Gastrocnemius medialis (tissue), 4 donors: ENCODE measurements at places on chromosomes 6 and 20. TPM values are rescaled to one million over a fixed set of nuclear protein-coding genes. Genes with fewer than 3 reads are reported as not detected.

DNA sequence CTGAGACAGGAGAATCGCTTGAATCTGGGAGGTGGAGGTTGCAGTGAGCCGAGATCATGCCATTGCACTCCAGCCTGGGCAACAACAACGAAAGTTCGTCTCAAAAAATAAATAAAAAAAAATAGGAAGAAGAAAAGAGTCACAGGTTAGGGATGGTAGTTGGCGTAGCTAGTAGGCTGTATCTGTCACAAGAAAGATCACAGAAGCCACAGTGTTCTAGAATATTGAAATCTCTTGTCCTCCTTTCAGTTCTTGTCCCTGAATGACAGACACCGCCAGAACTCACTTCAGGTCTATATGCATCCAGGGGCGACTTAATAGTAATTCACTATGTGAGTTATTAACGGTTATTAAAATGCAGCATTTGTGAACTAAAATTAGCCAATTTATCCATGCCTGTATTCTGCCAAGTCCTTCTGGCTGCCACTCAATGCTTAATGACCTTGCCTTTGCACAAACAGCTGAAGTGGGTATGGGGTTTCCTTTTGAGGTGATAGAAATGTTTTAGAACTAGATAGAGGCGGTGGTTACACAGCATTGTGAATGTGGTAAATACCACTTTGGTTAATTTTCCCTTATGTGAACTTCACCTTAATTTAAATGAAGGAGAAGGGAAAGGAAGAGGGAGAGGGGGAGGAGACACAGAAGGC, 41.3 kb upstream of the ZMYND8 start:
- DNase-seq, result no peak
- H3K4me1 ChIP-seq, result peaks cover 12% of the 10 kb centered on the region
- H3K27me3 ChIP-seq, result no peaks in the 10 kb centered on the region
- peak overlapping the region; percentile 72 for H3K27ac ChIP-seq
- no peak overlapping the region for H3K4me3 ChIP-seq

VGLL2 gene
- total RNA-seq, result 10.3 TPM

GRCh38 chr6:138943089-138943625, 44.9 kb downstream of the REPS1 start:
- H3K4me1 ChIP-seq, result no peaks in the 10 kb centered on the region
- no peak overlapping the region for H3K27ac ChIP-seq
- no peak for DNase-seq
- no peak overlapping the region for H3K4me3 ChIP-seq

EYS gene
- total RNA-seq, result 0.20 TPM

PLG gene
- total RNA-seq, result not detected

ADTRP gene
- not detected for total RNA-seq

- no peaks in the 10 kb centered on the region for H3K27me3 ChIP-seq
- H3K36me3 ChIP-seq, result no peaks in the 10 kb centered on the region
- peak overlapping the region; percentile 95 for H3K27ac ChIP-seq
- no peak for DNase-seq
- no peak overlapping the region for H3K4me3 ChIP-seq
These were observed 27.2 kb downstream of the SLC16A10 start for GRCh38 chr6:111114482-111114881.

RANBP9 gene
- 93.1 TPM for total RNA-seq

- H3K4me1 ChIP-seq, result no peaks in the 10 kb centered on the region
- H3K27me3 ChIP-seq, result no peaks in the 10 kb centered on the region
- DNase-seq, result no peak
- H3K4me3 ChIP-seq, result no peak overlapping the region
- H3K36me3 ChIP-seq, result no peaks in the 10 kb centered on the region
These were observed 48.5 kb upstream of the PDYN start for GRCh38 chr20:2042400-2042799.

PSORS1C2 gene
- total RNA-seq, result not detected

DNA sequence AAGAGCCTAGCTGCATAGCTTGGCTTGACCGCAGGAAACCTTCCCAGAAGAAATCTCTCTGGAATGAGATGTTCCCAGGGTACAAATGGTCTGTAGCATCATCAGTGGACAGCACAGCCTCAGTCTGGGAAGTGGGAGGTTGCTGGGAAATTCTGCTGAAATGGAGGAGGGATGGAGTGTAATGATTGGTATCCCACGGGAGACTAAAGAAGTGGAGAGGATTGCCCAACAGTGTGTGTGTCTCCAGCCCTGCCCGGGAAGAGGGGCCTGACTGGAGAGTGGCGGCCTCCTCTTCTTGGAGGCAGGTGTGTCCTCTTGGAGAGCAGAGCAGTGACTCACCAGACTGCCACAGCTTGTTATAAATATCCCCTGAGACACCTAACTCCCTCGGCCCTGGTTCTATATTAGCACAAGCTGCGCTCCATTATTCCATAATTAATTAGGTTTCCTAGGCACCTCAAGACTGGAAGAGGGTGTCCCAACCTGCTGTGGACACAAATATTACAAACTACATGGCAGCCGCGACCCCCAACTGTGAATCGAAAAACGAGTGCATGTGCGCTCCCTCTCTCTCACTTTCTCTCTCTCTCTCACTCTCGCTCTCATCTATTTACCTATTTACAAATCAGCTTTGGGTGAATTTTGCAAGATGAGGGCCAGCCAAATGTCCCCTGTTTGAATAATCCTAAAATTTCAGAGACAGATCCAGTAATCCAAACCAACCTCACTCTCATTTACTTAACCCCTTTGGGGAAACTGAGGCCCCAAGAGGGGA, 68.8 kb downstream of the FGD2 start:
- peaks cover 19% of the 10 kb centered on the region for H3K4me1 ChIP-seq
- no peak overlapping the region for H3K4me3 ChIP-seq
- H3K27ac ChIP-seq, result peak overlapping the region; percentile 80

DNA sequence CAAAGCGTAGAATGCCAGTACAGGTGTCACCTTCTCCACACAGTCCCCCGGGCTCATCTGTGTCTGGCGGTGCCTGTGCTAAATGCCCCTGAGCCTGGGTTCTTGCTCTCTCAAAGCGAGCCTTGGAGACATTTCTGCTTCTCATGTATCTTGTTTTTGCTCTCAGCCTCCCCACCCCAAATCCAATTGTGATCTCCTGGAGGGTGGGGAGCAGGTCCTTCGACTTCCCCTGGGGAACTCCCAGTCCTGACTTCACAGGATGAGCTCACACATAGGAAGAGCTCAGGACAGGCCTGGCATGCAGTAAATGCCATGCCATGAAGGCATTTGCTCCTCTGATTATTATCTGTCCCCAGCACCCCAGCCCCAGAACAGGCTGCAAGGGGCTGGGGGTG, 58.1 kb downstream of the NOL4L start:
- H3K4me3 ChIP-seq, result no peak overlapping the region
- H3K27me3 ChIP-seq, result peaks cover 7% of the 10 kb centered on the region
- no peak overlapping the region for H3K27ac ChIP-seq
- no peaks in the 10 kb centered on the region for H3K4me1 ChIP-seq

KHDRBS2 gene
- total RNA-seq, result not detected

- no peak overlapping the region for H3K4me3 ChIP-seq
- H3K27ac ChIP-seq, result no peak overlapping the region
- H3K36me3 ChIP-seq, result no peaks in the 10 kb centered on the region
These were observed 62.6 kb downstream of the CBFA2T2 start for GRCh38 chr20:33552519-33552918.

SLC35F1 gene
- not detected for total RNA-seq

DNA sequence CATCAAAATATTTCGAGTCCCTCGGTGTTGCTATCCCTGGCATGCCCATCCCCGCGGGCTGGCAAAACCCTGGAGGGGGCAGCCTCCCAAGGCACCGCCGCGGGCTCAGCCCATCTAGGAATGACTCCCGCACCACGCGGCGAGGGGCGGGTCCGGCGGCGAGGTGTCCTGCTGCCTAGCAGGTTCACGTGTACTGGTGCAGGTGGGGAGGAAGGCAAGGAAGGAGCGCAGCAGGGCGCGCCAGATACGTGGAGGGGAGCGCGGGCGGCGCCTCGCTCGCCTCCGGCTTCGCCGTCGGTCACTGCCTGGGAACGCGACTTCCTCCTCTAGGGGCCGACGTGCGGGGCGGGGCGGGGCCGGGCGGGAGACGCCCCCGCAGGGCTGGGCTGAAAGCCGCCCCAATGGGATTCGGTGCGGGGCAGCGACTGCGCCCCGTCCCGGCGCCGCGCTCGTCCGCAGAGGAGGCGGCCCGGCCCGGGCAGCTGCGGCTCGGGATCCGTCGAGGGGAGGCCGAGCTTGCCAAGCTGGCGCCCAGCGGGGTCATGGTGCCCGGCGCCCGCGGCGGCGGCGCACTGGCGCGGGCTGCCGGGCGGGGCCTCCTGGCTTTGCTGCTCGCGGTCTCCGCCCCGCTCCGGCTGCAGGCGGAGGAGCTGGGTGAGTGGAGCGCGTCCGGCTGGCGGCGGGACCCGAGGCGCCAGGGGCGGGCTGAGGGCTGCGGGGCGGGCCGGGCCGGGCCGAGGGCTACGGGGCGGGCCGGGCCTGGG, at the start of gene DCBLD1:
Gene DCBLD1, plus strand, starts transcription at position 435 of the 764 bp plus-strand sequence. Its CDS starts 108 bp downstream, at position 543.
- peaks cover 13% of the 10 kb centered on the region for H3K4me1 ChIP-seq
- peak within 1 kb of the TSS; percentile 95 for H3K4me3 ChIP-seq
- H3K36me3 ChIP-seq, result no peaks in the 10 kb centered on the region

GPLD1 gene
- total RNA-seq, result 1.2 TPM

GRCh38 chr6:100309174-100309573, 155.5 kb downstream of the SIM1 start:
- H3K4me1 ChIP-seq, result no peaks in the 10 kb centered on the region
- no peak overlapping the region for H3K27ac ChIP-seq
- no peaks in the 10 kb centered on the region for H3K27me3 ChIP-seq
- no peak overlapping the region for H3K4me3 ChIP-seq

CST3 gene
- total RNA-seq, result 624 TPM

- H3K36me3 ChIP-seq, result no peaks in the 10 kb centered on the region
- H3K27me3 ChIP-seq, result no peaks in the 10 kb centered on the region
- no peak overlapping the region for H3K4me3 ChIP-seq
- H3K4me1 ChIP-seq, result no peaks in the 10 kb centered on the region
These were observed 84.3 kb upstream of the TAB2 start for GRCh38 chr6:149233056-149233715.

DNA sequence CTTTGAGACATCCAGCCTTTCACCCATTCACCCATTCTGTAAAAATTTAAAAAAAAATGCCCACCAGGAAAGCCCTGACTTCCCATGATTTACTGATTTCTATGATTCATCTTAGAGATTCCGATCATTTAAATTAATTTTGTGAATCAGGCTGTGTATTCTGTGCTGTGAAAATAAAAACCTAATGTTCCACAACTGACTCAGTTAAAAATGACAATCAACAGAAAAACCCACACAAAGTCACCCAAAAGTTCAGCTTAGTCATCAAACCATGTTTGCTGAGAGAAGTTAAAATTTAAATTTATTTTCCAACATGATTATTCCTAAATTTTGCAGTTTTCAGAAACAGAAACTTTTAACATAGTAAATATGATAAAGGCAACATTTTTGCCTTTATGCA, 509.9 kb downstream of the TENT5A start:
- no peaks in the 10 kb centered on the region for H3K27me3 ChIP-seq
- H3K4me1 ChIP-seq, result no peaks in the 10 kb centered on the region
- H3K4me3 ChIP-seq, result no peak overlapping the region
- no peak overlapping the region for H3K27ac ChIP-seq
- H3K36me3 ChIP-seq, result no peaks in the 10 kb centered on the region

LZTS3 gene
- 33.4 TPM for total RNA-seq

- no peaks in the 10 kb centered on the region for H3K27me3 ChIP-seq
- H3K4me3 ChIP-seq, result no peak overlapping the region
- DNase-seq, result no peak
- H3K36me3 ChIP-seq, result no peaks in the 10 kb centered on the region
- H3K4me1 ChIP-seq, result no peaks in the 10 kb centered on the region
These were observed 636.3 kb downstream of the PTPRT start for GRCh38 chr20:42553374-42553773.

DNA sequence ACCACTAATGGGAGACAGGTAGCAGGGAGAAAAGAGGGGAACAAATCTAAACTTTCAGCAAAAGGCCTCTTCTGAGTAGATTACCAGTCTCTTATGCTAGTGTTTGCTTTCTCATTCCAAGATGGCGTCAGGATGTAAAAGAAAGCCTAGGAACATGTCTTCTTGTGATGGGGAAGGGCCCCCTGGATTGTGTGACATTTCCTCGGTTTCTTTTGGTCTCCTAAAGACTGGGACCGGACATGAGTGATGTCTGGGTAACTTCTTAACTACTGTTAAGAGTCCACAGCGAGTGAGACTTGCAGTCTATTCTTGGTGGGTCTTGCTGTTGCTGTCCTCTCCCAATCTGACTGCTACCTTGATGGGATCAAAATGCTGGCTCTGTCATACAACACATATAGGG, 60.3 kb downstream of the ADGRB3 start:
- no peak for DNase-seq
- H3K36me3 ChIP-seq, result no peaks in the 10 kb centered on the region
- H3K27me3 ChIP-seq, result no peaks in the 10 kb centered on the region
- no peak overlapping the region for H3K4me3 ChIP-seq

LY6G6F gene
- total RNA-seq, result not detected

DNA sequence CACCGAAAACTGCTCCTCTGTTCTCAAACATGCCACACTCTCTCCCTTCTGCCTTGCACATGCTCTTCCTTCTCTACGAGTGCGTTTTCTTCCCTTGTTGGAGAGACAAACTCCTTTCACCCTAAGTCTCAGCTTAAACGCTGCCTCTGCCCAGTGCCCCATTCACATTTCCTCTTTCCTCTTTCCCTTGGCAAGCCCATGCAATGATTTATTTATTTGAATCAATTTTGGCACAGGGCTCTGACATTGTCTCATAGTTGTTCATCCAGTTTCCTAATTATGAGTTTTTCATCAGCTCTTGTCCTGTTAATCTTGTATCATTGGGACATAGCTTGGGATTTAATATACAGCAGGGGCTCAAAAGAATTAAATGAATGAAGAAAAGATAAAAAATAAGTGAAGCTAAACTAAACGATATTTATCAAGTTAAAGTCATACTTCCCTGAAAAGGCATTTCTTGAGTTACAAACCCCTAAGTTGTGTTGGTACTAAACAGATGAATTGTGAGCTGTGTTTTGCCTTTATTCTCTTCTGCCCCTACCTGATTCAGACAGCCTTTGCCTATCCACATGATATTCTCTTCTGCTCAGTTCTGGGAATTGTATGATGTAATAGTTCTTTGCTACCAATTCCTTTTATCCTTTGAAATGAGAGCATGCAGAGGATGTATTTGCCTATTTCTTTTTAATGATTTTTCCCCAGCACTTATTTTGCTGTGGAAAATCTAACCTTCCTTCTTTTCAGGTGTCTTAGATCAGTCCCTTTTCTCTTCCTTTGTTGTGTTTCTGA, 704.4 kb downstream of the UTRN start:
- H3K4me3 ChIP-seq, result no peak overlapping the region
- no peaks in the 10 kb centered on the region for H3K36me3 ChIP-seq
- no peaks in the 10 kb centered on the region for H3K4me1 ChIP-seq
- no peak for DNase-seq
- no peak overlapping the region for H3K27ac ChIP-seq

ASCC3 gene
- total RNA-seq, result 17.7 TPM
